ENCODE measurements at places on chromosomes 7 and 10.

DNA sequence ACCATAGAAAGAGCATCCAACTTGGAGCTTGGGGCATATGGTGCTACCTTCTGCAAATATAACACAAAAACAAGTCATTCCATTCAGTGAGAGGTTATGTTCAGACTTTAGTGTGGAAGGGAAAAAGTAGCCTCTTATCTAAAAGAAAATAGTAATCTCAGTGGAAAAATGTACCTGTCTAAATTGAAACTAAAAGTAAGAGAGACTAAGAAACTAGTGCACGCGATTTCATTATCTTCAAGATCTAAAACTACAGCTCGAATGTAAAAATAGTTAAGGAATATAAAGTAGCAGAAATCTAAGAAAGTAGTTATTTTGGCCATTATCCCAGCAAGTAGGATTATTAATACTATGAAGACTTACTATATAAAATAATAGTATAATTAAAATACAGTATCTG lies 233.0 kb upstream of the PPP1R3A start:
- no peak for DNase-seq

- DNase-seq = no peak
Measured at GRCh38 chr7:15123901-15124300, 221.3 kb upstream of the DGKB start.

DNA sequence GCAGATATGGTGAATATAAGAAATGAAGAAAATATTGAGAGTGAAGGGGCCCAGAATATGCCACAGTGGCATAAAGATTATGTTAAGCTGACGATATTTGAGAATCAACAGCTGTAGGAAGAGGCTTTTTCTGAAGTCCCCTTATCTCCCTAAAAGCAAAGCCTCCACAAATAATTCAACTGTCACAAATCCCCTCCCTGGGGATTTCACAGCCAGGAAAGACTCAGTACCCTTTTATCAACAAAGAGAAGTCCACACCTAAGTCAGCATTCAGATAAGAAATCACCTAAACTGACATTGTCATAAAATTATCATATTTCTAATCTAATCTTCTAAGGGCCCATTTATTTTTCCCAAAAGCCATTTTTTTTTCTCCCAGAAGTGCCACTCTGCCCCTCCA lies 284.9 kb upstream of the VWC2 start:
- DNase-seq = no peak

DNA sequence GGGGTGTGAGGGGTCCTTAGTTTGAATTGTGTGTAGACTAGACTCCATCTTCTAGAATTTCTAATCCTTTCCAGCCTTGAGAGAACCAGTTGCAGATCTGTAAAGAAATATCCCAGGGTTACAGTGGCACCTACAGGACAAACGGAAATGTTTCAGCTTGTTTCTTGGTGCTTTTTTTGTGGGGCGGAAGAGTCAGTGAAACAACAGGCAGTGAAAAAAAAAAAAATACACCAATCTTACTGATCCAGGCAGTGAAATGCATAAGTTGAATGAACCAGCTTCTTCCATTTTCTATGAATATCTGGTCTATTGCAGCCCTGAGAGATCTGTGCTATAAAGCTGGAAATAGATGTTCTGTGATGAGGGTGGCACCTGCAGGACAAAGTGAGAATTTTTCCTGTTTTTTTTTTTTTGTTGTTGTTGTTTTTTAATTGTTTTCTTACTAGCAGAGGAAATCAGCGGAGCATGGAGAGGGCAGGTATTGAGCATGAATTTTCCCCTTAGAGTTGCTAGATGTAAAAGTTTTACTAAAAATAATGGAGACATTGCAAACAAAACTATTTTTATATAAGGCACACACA lies 81.9 kb upstream of the DYNC1I1 start:
- DNase-seq = peak; percentile 26

GRCh38 chr10:119658274-119658673 lies 7.1 kb downstream of the BAG3 start:
- DNase-seq = peak; percentile 91

DNA sequence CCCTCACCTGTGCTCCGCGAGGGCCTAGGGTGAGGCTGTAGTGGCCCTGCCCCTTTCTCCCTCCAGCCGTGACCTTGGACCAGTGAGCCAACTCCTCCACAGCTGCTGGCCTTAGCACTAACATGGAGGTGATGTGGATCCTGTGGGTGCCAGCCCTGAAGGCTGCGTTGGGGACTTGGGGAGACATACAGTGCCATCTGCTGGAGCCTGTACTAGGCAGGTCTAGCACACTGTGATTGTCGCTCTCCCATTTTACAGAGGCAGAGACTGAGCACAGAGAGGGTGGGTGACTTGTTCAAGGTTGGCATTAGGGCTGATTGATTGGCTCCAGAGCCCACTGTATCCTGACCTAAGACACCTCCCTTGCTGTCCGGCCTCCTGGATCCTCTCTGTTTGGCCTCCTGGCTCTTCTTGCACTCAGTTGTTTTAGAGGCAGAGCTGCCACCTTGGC lies 37.6 kb downstream of the PRF1 start:
- DNase-seq = no peak

DNA sequence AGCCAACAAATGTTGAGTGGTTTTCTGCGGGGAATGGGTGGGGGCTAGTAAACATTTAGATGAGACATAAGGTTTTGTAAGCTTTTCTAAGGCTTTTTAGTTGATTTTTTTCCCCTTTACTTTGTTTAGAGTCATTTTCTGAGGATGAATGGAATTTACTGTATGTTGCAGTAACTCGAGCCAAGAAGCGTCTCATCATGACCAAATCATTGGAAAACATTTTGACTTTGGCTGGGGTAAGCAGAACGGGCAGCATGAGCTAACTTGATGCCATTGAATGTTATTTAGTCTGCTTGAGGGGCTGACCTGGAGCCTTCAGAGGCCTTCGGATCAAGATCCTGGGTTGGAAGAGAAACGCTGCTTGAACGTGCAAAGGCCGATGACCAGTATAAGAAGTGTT lies 37.3 kb downstream of the FBH1 start:
- peak; percentile 73 for DNase-seq

- no peak for DNase-seq
Measured at GRCh38 chr7:45653209-45653907, 79.2 kb downstream of the ADCY1 start.
